Spleen (tissue), 13 donors: ENCODE measurements at places on chromosomes 7 and 10. TPM values are rescaled to one million over a fixed set of nuclear protein-coding genes. Genes with fewer than 3 reads are reported as not detected.
A peak's percentile ranks its signal among the peaks of the same experiment; 100 is the strongest.

The ADAM22 gene
- 0.51 TPM for polyA plus RNA-seq

- DNase-seq, result no peak
Measured at GRCh38 chr10:133021963-133022775, 65.6 kb upstream of the ADGRA1 start.

DNA sequence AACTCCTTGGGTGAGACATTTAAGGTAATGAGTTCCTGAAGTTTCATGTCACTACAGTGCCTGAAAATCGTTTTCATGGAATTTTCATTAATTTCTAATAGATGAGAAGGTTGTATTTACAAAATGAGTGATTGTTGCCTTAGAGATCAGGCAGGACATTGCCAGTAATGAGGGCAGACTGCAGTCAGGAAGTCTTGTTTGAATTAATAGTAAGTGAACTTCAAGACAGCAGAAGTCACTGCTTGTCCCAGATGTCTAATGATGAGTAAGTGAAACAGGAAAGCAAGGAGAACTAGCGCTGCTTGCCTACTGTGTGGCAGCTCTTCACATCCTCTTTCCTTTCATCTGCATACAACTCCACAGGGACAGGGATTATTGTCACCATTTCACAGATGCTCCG is 237.4 kb downstream of the BAMBI start:
- no peak for DNase-seq

The VENTX gene
- 0.76 TPM for polyA plus RNA-seq

DNA sequence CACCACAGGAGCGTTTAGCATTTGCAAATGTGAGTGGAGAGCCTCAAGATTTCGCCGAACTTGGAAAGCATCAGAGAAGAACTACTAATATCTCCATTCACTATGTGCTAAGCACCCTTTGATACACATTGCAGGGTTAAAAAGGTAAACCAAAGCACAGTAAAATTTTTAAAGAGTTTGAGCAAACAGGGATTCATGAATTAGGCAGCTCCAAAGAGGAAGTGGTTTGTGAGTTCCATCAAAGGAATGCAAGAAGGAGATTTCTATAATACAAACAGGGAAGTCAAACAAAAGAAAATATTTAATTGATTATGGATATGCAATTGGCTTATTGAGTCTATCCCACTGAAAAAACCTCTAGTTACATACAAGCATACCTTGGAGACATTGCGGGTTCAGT is 81.1 kb upstream of the TMEM72 start:
- no peak for DNase-seq

DNA sequence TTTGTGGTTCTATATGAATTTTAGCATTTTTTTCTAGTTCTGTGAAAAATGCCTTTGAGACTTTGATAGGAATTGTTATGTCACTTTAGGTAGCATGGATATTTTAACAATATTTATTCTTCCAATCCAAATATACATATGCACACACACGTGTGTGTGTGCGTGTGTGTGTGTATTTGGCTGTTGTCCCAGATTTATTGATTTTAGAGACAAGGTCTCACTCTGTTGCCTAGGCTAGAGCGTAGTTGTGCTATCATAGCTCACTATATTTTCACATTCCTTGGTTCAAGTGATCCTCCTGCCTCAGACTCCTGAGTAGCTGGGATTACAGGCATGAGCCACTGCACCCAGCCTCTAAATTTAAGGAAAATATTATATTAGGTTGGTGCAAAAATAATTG is 162.5 kb upstream of the TRIM24 start:
- no peak for DNase-seq

The LIMK1 gene
- 15.2 TPM for polyA plus RNA-seq

DNA sequence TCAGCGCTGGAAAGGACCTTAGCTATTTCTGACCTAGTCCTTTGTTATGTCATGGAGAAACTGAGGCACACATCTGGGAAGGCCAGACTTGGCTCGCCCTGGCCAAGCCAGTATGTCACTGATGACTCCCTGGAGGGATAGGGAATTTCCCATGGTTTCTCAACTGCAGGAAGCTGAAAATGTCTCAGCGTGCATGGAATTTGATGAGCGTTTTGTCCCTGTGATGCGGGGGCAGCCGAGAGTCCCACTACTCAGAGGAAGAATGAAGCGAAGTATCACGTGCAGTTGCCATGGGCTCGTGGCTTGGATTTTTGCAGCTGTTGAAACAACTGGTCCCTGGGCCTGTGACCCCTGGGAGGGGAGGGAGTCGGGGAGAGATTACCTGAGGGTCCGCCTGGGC is 44.8 kb downstream of the CLIP2 start:
- DNase-seq, result no peak

The SOSTDC1 gene
- not detected for polyA plus RNA-seq

- DNase-seq, result no peak
Measured at GRCh38 chr10:64365663-64366062, 844.5 kb downstream of the REEP3 start.

DNA sequence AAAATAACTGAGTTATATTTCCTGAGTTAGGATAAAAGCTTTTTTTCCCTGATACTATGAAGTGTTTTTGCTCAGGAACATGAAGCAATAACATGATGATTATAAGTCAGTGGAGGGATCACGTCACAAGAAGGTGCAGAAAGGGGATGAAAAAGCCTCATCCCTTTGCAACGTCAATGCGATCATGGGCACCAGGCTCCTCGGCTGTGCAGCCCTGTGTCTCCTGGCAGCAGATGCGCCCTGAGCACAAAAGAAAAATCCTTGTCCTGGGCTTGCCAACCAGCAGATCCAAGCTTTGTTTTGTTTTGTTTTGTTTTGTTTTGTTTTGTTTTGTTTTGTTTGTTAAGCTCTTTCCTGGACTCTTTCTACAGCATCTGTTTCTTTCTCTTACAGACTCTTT is 103.5 kb upstream of the PRSS1 start:
- no peak for DNase-seq

DNA sequence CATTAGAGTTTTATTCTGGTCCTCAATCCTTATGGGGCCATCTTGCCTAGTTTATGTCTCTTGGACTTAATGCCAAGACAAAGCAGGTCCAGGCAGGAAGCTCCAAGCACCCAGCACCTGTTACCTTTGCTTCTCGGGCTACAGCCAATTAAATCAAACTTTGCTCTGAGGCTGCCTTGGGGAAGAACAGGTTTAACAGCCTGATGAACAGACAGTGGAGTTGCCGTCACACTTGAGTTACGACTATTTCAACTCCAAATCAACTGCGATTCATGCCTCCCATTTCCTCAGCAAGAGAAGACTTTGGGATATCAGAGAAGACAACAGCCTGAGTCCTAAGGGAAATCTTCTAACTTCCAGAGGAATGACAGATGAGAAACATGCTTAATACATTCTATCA is 62.2 kb downstream of the XPNPEP1 start:
- DNase-seq, result no peak

The CDHR1 gene
- polyA plus RNA-seq, result 2.1 TPM

The FANK1 gene
- 0.72 TPM for polyA plus RNA-seq

DNA sequence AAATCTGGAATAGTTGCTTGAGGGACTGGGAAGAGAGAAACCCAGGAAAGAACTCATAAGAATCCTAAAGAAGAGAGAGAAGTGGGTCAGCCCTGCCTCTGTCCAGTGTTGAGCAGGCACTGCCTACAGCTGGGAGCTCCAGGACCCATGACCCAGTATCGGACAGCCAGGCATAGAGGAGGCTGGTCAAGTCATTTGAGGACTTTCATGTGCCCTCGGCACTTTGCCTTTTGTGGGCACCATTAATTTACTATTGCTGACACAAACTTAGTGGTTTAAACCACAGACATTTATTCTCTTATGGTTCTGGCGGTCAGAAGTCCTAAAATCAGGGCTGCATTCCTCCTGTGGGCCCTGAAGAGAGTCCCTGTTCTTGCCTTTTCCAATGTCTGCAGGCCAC is 60.3 kb downstream of the CPXM2 start:
- no peak for DNase-seq

DNA sequence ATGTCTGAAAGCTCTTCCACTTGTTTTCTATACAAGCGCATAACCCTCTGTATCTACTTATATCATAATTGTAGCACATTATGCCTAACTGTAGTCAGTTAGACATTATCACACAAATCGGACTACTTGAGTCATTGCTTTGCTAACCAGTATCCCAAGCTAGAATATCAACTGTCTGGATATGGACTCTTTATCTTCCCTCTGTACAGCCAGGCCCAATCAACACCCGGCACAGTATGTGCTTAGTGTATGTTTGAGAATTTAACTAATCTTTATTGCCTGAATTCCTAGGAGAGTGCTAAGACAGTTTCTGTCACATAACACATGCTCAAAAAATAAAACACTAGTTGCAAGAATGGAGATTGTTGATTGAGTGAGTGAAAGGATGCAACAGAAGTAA is 211.2 kb downstream of the ARL4A start:
- no peak for DNase-seq

DNA sequence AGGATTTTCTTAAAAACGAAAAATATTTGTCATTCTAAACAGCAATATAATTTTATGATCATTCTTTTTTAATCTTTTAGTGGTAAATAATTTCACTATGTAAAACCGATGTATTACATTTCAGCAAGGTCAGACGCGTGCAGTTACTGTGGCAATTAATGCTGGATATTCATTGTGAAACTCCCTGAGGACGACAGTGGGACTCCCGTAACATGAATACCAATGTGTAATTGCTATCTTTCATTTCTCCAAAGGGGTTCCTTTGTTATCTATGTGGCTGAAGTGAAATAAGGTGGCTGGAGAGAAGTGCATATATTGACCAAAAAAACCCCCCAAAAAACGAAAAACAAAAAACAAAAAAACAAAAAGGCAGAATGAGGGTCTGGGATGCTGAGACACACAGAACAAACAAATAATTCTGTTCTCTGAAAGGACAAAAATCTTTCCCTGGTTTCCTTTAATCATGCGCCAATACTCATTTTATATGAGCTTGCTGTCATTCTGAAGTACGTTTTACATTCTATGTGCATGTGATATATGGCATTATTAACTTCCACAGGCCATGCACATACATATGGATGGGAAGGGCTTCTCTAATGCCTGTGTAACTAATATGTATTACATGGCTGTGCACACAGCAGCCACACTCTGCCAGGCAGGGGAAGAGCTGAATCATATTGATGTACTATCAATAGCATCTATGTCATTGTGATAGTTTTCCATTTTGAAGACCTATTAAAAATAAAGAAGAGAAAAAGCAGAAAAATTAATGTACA is 161.4 kb downstream of the RAPGEF5 start:
- no peak for DNase-seq

GRCh38 chr7:35446091-35446490 is 192.2 kb upstream of the TBX20 start:
- DNase-seq, result no peak

- peak; percentile 25 for DNase-seq
Measured at GRCh38 chr10:104316321-104317099, 21.8 kb downstream of the ITPRIP start.

- DNase-seq, result no peak
Measured at GRCh38 chr7:25395976-25396375, 167.7 kb upstream of the NPVF start.

- DNase-seq, result no peak
Measured at GRCh38 chr7:150740053-150740452, 2.8 kb downstream of the GIMAP5 start.

- peak; percentile 93 for DNase-seq
Measured at GRCh38 chr10:74824900-74825370, 1.5 kb upstream of the KAT6B start.

DNA sequence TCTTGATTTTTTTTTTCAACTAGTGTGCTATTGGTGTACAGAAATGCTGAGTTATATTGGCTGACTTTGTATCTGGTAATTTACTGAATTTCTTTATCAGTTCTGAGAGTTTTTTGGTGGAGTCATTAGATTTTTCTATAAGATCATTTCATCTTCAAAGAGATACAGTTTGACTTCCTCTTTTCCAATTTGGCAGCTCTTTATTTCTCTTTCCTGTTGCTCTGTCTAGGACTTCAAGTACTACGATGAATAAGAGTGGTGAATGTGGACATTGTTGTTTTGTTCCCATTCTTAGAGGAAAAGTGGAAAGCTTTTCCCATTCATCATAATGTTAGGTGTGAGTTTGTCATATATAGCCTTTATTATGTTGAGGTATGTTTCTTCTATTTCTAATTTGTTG is 50.2 kb downstream of the LOXL4 start:
- no peak for DNase-seq

GRCh38 chr7:34523226-34523918 is 134.6 kb upstream of the NPSR1 start:
- DNase-seq, result no peak

DNA sequence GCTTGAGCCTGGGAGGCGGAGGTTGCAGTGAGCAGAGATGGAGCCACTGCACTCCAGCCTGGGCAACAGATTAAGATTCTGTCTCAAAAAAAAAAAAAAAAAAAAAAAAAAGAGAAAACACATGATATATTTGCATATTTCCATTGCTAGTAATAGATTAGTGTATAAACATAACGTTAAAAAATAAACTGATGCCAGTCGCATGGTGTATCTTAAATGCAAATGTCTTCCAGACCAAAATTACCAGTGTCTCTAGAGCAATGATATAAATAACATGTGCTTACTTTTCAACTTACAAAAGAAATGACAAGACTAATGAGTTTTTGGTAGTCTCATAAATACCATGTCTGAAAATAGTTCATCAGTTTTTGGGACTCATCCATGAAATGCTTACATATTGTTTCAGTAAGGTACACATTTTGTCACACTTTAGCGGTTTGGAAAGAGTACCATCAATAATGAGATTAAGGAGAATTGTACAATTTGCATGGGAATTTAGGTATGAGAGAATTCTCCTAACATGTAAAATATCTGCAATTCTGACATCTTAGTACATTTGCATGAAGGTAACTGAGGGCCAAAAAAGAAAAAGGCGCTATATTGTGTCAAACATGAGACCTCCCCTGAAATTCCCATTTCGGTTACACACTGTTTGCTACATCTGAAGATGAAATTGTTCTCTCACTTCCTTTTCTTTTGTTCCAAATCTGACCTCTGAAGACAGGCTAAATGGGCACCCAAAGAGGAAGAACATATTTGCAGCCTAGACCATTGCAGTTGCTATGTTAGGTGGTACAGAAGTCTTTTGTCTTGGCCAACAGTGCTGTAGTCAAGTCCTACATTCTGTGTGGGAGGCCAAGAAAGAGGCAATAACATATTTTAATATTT is 51.5 kb upstream of the PIP4K2A start:
- DNase-seq, result no peak

The DPCD gene
- polyA plus RNA-seq, result 3.2 TPM

- peak; percentile 50 for DNase-seq
Measured at GRCh38 chr7:44538798-44539668, 2.1 kb downstream of the NPC1L1 start.

DNA sequence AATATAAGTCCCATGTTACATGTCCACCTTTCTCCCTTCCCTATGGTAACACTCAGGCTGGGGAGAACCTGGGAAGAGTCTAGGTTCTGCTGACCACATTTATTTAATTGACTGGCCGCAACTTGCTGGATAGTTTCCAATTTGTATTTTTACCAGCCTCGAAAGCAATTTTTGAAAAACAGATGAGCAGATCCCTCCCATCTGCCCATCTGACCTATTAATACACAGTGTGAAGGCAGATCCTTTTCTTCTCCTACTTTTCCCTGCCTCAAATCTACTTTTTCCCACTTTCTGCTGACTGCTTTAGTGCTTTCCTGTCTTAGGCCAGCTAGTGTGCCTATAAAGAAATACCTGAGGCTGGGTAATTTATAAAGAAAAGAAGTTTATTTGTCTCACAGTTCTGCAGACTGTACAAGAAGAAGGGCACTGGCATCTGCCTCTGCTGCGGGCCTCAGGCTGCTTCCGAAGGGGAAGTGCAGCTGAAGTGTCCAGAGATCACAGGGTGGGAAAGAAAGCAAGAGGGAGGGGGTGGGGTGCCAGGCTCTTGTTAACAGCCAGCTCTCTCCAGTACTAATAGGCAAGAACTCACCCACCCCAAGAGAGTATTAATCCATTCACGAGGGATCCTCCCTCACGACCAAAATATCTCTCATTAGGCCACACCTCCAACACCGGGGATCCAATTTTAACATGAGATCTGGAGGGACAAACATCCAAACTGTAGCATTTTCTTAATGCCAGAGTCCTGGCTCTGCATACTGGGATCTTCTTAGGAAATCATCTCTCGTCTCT is 336.0 kb upstream of the IGFBP3 start:
- DNase-seq, result no peak
